Skin of body (tissue), 3 donors: ENCODE measurements at places on chromosomes 11 and 22. TPM values are rescaled to one million over a fixed set of nuclear protein-coding genes. Genes with fewer than 3 reads are reported as not detected.

DNA sequence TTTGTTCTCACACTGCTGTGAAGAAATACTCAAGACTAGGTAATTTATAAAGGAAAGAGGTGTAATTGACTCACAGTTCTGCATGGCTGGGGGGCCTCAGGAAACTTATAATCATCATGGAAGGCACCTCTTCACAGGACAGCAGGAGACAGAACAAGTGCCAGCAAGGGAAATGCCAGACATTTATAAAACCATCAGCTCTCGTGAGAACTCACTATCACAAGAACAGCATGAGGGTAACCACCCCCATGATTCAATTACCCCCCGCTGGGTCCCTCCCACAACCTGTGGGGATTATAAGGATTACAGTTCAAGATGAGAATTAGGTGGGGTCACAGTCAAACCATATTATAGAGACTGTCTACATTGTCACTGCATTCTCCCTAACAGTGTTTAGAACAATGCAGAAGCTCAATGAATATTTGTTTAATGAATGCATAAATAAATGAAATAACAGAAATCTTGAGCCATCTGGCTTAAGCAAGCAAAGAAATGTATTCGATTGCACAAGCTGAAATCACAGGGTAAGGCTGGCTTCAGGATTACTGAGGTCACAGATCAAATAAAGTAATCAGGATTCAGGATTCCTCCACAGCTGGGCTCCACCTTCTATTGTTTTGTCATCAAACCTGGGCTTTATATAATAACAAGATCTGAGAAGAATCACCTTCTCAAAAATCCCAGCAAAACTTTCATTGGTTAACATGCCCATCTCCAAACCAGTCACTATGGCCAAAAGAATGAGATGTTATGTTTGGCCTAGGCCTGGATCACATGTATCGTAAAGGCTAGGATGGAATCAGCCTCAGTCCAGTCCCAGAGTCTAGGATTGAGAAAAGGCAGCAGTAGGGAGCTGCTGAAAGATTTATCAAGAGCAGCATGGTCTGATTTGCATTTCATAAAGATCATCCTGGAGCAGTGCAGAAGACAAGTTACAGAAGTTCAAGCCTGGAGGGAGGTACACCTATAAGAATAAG, 137.8 kb upstream of the UBASH3B start:
- DNase-seq, result peak; percentile 2

HEPHL1 gene
- total RNA-seq, result 4.9 TPM

NCAM1 gene
- total RNA-seq, result 26.8 TPM

OR52W1 gene
- not detected for total RNA-seq

APOBEC3H gene
- total RNA-seq, result not detected

DNA sequence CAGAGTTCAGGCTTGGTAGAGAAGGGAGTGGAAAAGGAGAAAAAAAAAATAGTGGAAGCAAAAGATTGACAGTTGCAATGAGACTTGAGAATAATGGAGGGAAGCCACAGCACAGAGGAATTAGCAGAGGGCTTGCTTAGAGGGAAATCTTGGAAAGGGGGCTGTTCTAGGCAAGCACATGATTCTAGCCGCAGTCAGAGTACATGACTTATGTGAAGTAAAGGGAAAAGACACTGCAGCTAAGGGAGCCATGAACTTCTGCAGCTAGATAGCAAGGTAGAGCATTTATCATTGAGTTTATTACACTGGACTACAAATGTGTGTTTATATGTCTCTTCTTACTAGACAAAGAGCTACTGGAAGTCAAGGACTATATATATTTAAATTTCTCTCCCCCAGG, 144.0 kb upstream of the OPCML start:
- no peak for DNase-seq

DNA sequence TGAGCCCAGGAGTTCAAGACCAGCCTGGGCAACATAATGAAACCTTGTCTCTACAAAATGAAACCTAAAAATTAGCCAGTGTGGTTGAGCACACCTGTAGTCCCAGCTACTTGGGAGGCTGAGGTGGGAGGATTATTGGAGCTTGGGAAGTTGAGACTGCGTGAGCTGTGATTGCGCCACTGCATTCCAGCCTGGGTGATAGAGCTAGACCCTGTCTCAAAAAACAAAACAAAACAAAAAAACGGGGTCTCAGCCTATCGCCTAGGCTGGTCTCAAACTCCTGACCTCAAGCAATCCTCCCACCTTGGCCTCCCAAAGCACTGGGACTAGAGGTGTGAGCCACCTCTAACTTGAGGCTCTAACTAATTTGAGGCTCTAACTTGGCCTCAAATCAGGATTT, 13.6 kb downstream of the PPIL2 start:
- DNase-seq, result no peak

GRCh38 chr22:40020956-40021355, 26.2 kb downstream of the FAM83F start:
- no peak for DNase-seq

GRCh38 chr11:100778166-100778785, 91.2 kb downstream of the ARHGAP42 start:
- no peak for DNase-seq

DNA sequence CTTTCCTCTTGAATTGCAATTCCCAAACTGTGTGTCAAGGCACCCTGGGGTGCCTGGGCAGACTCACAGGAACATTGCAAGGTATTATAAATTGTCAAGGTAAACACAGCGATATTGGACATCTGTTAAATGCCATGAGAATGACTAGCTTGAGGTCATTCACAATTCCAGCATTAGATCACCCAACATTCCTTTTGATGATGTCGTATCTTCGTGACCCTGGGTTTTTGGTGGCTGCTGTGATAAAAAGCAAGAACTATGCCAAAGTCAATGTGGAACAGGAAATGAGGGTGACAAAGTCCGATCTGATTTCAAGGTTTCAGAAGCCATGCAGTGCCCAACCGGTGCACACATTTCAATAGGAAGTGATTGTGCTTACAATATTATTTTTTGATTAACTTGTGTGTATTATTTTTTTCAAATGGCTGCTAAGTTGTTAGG, 458.4 kb downstream of the MIAT start:
- no peak for DNase-seq

BRSK2 gene
- 0.59 TPM for total RNA-seq

MAPK8IP1 gene
- total RNA-seq, result 3.7 TPM

DNA sequence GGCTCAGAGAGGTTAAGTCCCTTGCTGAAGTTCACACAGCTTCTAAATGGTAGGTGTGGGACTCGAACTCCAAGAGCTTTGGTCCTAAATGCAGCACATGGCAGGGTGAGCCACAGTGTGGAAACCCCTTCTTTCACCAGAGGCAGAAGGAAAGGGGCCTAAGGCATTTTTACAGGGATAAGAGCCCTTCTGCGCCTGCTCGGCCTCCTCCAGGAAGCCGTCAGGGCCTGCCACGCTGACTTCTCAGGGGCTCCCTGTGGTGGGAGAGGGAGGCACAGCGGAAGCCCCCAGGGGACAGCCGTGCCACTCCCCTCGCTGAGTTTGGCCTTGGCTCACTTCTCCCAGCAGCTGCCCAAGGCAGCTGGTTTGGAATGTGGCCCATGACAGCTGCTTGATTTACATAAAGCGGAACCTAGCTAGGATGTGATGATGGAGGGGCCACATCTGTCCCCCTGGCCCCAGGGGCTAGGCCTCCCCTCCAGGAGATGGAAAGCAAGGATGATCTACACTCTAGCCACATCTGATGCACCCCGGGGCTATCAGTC, 35.4 kb downstream of the CD82 start:
- no peak for DNase-seq

GRCh38 chr11:86818462-86819192, 18.3 kb downstream of the PRSS23 start:
- DNase-seq, result peak; percentile 84

DNA sequence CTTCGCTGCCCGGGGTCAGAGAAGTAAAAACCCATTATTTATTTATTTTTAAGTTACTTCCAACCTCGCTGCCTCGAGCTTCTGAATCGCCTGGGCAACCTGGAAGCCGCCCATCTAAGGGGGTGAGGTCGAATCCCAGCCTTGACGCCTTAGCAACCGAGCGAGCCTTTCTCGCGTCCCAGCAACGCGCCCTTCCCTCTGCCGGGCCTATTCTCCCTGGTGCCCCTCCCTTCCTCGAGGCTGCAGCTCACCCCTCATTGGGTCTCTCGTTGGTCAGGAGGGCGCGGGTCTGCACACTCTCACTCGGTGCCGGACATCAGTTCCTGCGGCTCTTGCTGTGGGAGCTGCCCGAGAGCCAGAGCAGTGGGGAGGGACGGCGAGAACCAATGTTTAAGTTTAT, at the start of gene CCDC81:
Gene CCDC81 (plus strand): TSS at position 302 of the 400 bp plus-strand sequence. CDS start 277 bp downstream, outside the sequence.
- DNase-seq, result no peak

ISX gene
- total RNA-seq, result not detected

TBC1D10A gene
- total RNA-seq, result 10.8 TPM

BARX2 gene
- total RNA-seq, result 12.3 TPM
